ENCODE measurements at places on chromosomes 6 and 20. TPM values are rescaled to one million over a fixed set of nuclear protein-coding genes. Genes with fewer than 3 reads are reported as not detected.

TMEM200A gene
- 3.0 TPM for total RNA-seq

BEND3 gene
- total RNA-seq: 2.5 TPM

DNA sequence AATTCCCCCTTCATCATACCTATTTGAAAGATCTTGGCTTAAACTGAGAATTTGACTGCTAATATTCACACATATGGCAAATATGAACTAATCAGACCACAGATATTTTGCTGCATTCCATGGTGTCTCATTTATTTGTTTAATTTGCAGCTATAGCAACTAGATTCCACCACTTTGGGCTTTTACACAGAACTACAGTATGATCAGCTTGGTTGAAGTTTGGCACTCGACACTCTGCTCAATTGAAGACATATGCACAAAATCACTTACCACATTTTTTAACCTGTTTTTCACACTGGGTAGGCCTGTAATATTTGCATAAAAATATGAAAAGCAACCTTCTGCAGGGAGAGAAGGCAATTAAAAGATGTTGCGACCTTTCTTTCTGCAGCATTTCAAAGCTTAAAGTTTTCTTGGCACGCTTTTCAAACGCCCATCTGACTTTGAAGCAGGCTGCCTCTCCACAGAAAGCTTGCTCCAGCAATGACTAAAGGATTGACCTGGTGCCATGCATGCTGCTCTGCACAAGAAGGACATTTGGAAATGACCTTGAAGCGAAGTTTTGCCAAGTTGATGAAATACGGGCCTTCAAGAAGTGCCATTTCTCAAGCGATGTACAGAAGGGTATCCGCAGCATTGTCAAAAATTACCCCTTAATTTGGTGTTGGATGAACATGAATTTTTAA, 126.7 kb downstream of the AIG1 start:
- no peaks in the 10 kb centered on the region for H3K36me3 ChIP-seq
- no peaks in the 10 kb centered on the region for H3K4me1 ChIP-seq
- H3K4me3 ChIP-seq: no peak overlapping the region
- DNase-seq: no peak
- no peak overlapping the region for H3K27ac ChIP-seq

GRCh38 chr6:114446342-114446741, 103.5 kb upstream of the HS3ST5 start:
- H3K4me1 ChIP-seq: no peaks in the 10 kb centered on the region
- H3K27ac ChIP-seq: no peak overlapping the region
- no peak overlapping the region for H3K4me3 ChIP-seq
- no peaks in the 10 kb centered on the region for H3K36me3 ChIP-seq
- DNase-seq: no peak

GRCh38 chr20:61749406-61750075, 316.1 kb downstream of the TAF4 start:
- no peak for DNase-seq
- H3K27ac ChIP-seq: no peak overlapping the region
- no peaks in the 10 kb centered on the region for H3K36me3 ChIP-seq
- H3K4me3 ChIP-seq: no peak overlapping the region
- no peaks in the 10 kb centered on the region for H3K27me3 ChIP-seq

DNA sequence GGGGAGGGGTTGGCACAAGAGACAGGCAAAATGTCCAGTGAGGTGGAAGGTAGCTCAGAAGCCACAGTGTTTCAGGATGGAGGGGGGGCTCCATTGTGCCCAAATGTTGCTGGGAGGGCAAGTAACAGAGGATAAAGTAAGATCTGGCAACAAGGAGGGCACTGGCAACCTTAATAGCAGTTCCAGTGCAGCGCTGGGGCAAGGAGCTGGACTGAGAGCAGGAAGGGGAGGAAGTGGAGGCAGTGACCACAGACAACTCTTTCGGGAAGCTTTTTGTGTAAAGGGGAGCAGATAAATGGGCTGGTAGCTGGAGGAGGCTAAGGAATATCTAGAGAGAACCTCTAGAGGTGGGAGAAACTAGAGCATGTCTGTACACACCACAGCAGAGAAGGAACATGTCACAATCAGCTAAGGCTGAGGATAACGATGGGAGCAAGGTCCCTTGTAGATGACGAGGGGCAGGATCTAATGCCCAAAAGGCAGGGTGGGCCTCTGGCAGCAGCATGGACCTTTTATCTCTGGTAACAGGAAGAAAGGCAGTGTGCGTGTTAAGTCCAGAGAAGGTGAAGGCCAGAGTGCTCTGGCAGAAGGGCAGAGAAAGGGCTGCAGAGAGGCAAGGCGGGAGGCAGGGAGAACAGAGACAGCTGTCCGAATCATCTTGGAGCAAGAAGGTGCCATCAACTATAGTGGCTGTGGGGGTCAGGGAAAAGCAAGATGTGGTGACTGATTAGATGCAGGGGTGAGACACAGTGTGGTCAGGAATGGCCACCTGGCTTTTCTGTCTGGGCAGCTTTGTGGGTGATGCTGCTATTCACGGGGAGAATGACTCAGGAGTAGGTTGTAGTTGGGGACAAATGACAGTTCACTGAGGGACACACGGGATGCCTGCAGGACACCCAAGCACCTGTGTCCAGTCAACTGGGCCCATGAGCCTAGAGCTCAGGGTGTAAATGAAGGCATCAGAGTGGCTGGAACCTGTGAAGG, 17.4 kb downstream of the TMEM242 start:
- no peak for DNase-seq
- no peak overlapping the region for H3K27ac ChIP-seq
- H3K4me1 ChIP-seq: peaks cover 13% of the 10 kb centered on the region
- no peaks in the 10 kb centered on the region for H3K36me3 ChIP-seq
- no peaks in the 10 kb centered on the region for H3K27me3 ChIP-seq

All from activated CD4-positive, alpha-beta memory T cell treated with anti-CD3 and anti-CD28 coated beads, Interleukin-2, amount 10 ng/mL, durations not matched to agents 7 days and 5 days (primary cell).